ENCODE measurements at places on chromosomes 11 and 22.

DNA sequence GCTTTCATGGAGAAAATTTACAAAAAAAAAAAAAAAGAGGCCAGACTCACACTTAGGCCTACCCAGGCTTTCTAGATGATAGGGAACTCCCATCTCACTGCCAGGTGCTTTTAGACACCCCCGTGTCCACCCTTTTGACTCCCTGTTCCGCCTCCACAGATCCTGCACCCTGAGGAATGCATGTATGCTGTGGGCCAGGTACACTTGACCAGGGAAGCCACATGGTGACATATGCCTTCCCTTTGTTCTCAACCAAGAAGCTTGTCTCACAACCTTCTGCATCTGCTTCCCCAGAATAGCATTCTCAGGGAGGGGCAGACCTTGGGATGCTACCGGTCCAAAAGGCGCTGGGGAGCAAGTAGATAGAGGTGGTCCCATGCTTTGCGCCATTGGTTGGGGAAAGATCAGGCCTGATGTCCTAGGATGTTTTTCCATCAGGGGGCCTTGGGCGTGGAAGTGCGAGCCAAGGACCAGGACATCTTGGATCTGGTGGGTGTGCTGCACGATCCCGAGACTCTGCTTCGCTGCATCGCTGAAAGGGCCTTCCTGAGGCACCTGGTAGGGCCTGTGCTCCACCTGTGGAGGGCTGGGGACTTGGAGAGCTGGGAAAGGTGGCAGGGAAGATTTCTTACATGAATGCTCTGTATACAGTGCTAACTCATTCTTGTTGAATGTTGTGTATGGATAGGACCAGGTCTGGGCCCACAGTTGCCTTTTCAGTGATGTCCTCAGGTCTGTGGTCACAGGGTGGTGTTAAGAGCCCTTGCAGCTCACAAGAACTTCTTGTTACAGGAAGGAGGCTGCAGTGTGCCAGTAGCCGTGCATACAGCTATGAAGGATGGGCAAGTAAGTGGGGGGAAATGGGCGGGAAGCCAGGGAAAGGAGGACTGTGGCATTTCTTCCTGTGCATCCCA, 7.5 kb downstream of the HMBS start:
- DNase-seq = no peak

- peak; percentile 54 for DNase-seq
Measured at GRCh38 chr11:10302744-10303557, 1.9 kb upstream of the ADM start.

- no peak for DNase-seq
Measured at GRCh38 chr22:50604256-50605001, 3.8 kb downstream of the MAPK8IP2 start.

DNA sequence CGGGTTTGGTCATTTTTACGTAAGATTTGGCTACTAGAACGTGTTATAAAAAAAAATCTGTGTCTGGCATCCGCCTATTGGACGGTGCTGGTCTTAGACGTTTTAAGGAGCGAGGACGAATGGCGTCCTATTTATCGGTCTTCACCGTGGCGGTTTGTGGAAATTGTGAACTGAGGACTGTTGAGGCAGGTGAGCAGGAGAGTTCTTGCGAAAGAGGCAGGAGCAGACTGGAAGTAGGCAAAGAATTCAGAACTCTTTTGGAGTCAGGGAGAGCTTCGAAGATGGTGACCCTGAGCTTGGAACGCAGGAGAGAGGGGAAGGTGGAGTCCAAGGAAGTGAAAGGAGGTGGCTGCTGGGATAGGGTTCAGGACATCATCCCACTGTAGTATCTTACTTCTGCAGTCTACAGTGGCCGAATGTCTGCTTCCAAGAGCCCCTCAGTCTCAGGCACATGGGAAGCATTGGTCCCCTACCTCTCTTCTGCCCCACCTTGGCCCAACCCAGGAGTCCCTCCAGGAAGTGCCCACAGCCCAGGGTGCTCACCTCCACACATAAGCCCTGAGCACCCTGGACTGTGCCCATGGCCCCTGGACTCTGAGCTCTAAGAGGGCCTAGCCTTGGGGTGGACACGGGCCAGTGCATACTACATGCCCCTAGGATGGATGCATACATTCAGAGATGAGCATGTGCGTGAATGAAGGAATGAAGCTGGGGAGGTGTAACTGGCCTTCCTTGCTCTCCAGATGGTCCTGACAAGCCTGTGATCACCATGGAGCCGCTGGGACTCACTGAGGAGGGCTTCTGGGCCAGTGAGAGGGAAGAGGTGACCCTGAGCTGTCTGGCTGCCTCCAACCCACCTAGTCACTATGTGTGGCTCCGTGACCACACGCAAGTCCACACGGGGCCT, 3.7 kb downstream of the VSIG10L2 start:
- no peak for DNase-seq

DNA sequence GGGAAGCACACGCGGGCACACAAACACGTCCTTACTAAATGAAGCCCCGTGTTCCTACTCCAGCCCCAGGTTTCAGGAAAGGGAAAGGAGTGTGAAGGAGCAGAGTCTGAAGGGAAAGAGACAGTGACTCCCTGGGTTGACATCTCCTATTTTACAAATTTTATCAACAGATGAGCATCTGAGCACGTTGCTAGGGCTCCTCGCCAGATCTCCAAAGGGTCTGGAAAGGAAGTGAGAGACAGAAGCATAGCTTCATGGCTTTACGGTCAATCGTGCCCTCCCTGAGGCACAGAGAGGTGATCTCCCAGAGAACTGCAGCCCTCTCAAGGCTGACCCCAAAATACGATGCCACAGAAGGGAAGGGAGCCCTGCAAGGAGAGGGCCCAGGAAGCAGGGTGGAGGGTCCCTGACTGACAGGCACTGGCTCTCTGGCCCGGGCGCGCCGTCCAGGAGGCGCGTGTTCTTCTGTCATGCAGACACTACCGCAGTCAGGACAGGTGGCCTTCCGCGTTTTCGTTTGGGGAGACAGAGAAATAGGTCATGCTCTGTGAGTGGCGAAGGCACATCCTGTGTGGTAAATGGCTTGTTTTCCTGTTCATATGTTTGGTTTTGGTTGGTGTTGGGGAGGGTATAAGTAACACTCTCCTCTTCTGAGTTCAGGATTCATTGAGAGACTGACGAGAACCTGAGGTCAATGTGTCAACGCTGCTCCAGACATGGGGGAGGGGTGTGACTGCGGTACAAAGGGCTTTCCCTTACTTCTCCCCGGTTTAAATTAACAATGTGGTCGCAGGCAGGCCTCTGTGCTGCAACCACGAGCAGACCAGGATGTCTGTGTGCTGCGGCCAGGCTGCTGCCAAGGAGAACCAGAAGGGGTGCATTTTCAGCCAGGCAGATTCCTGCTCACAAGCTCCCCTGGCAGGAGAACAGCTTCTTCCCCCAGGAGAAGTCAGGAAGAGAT, 813.3 kb downstream of the OPCML start:
- DNase-seq = no peak

DNA sequence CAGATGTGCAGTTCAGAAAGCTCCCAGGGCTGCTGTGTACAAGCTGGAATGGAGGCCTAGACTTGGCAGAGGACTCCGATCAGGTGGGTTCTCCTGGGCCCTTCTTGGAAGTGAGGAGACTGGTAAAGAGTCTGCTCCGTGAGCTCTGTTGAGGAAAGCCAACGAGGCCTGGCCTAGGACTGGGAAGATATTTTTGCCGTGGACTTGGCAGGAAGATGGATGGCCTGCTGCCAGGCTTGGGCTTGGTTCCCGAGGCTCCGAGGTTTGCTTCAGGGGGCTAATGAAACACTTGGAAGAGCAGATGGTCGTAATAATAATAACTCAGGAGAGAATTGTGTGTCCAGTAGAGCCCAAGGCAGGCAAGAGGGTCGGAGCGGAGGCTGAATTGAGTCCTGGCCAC, 3.9 kb downstream of the GALR3 start:
- DNase-seq = no peak

- DNase-seq = no peak
Measured at GRCh38 chr22:41147722-41148121, 55.3 kb downstream of the EP300 start.

- DNase-seq = no peak
Measured at GRCh38 chr11:11946878-11947277, 61.5 kb downstream of the DKK3 start.

DNA sequence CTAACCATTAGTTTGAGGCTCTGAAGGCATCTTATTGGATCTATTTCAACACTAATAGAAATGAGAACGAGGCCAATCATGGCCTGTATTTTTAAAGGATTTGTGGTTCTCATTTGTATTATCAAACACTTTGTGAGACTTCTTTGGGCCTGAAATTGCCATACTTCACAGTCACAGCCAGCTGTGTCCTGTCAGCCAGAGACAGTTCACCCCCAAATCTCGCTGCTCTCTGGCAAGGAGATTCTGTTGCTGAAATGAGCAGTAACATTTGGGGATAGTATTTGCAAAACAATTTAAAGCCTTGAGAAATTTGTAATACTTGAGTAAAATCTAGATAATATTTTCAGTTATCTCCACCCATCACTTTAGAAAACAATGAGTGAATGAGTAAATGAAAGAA, 26.9 kb upstream of the TENM4 start:
- no peak for DNase-seq

DNA sequence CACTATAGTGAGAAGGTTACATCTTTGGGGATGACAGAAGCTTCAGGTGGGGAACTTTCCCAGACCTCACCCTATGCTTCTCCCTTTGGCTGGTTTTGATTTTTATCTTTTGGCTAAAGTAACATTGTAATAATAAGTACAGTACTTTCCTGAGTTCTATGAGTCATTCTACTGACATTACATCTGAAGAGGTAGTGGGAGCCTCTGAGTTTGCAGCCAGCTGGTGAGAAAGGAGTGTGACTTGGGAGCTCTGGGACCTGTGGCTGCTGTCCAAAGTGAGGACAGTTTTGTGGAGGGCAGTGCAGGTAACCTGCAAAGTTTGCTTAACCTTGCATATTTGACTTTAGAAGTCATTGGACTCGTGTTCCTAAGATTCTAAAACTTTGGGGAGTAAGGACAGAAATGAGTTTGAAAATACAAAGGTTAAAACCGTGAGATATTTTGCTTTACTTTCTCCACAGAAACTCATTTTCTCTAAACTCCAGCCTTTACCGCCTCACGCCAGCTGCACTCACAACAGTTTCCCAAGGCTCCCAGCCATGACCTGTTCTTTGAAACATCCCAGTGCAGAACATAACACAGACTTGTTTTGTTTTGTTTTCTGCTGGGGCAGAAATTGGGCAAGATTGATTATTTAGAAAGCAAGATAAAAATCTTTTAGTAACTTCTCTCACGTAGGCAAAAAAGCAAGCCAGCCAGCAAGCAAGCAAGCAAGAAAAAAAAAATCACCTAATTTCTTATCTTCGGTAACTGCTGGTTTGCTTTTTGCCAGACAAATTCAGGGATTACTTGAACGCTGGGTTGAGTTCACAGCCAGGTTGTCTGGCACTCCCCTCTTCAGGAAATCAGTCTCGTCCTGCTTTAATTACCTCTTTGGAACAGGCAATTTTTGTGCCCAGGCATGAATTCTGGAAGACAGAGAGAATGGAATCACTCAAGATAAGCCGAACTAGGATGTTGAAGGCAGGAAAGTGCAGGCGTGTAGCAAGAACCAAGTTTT, 478.3 kb upstream of the ISX start:
- DNase-seq = no peak

GRCh38 chr11:27060816-27061460, 20.3 kb downstream of the BBOX1 start:
- DNase-seq = no peak

DNA sequence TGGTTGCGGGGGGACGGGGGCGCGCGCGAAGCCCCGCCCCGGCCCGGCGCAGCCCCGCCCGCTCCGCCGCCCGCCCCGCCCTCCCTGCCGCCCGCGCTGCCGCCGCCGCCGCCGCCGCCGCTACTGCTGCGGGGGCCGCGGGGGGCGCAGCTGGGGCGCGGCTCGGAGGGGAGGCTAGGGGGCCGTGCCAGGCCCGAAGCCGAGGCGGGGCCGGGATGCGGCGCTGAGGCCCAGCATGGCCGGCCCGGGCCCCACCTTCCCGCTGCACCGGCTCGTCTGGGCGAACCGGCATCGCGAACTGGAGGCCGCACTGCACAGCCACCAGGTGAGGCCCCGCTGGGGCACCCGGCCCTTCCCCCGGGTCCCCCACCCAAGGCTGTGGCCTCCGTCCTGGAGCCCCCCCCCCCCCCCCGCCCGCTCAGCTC, at the start of gene ANKRD13D:
ANKRD13D (plus strand) TSS at position 78 of the 425 bp plus-strand sequence; CDS start at position 236, 158 bp downstream.
- DNase-seq = no peak

- no peak for DNase-seq
Measured at GRCh38 chr11:31802990-31803812, 7.9 kb downstream of the PAX6 start.

All from activated T-cell treated with anti-CD3 and anti-CD28 coated beads for 4 hours (primary cell).